ENCODE measurements at places on chromosomes 7 and 10.

- no peak overlapping the region for H3K27ac ChIP-seq
- no peak overlapping the region for H3K4me3 ChIP-seq
- no peaks in the 10 kb centered on the region for H3K27me3 ChIP-seq
Observed at GRCh38 chr7:111741811-111742240, 179.5 kb upstream of the IMMP2L start.

DNA sequence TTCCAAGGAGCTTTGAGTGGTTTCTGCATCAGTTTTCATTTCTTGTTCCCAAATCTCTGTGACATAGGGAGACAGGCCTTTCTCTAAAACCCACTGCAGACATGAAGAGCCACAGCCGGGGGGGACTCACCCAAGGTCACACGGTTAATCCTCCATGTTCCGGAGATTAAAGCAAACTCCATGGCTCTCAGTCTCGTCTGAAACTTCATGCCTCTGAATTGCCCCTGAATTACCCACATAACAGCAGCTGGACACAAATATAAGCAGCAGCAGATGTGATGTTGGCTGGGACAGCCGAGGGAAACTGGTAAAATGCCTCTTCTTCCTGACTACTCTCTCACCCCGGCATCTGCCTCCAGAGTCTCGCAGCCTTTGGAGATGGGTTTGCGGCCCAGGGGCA is 402.2 kb downstream of the DNAJB6 start:
- H3K27ac ChIP-seq, result no peak overlapping the region
- H3K27me3 ChIP-seq, result no peaks in the 10 kb centered on the region
- no peak for DNase-seq
- H3K4me1 ChIP-seq, result no peaks in the 10 kb centered on the region
- H3K36me3 ChIP-seq, result no peaks in the 10 kb centered on the region

DNA sequence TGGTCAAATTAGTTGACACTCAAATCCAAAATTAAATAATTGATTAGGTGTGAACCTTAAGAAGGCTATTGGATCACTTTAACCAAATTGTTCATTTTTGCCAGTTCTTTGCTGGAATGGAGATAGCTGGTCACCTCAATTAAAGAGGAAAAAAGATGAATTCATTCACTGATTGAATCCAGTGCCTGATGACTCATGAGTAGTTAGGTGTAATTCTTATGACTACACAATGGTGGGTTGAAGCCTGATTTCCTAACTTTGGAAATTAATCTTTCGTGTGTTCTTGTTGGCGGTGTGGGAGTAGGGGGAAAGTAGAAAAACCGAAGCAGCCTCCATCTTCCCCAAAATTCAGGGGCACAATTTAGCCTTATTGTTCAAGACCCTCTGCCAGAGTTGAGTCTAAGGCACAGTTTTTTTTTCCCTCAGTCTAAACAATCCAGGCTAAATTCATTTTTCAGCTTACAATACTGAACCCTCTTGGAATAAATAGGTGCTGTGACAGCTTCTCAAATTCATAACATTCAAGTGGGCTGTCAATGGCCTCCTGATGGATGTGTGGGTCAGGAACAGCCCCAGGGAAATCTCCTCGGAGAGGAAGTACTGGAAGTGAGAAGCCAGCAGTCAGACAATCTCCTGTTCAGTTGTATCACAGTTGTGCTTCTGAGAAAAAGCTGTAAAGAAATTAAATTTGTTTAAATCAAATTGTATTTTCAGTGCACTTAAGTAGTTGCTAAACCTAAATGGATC is 356.6 kb downstream of the BBS9 start:
- H3K4me1 ChIP-seq, result no peaks in the 10 kb centered on the region
- H3K27ac ChIP-seq, result no peak overlapping the region
- no peak for DNase-seq
- no peak overlapping the region for H3K4me3 ChIP-seq

DNA sequence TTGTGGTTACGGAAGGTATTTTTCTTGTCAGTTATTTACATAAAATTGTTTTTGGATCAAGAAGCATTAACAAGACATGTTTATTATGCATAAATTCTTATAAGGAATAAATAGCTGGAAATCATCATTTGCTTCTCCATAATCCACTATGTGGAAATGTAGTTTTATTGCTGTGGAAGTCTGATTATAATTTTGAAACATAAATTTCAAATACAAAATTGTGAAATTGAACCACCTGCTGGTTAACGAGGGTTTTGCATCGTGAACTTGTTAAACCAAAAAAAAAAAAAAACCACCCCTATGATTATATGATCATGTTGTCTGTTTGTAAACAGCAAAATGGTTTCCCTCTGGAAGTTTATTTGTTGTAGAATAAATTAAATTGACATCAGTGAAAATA is 25.9 kb downstream of the ABRAXAS2 start:
- H3K4me3 ChIP-seq, result no peak overlapping the region
- no peaks in the 10 kb centered on the region for H3K4me1 ChIP-seq
- DNase-seq, result no peak
- no peaks in the 10 kb centered on the region for H3K27me3 ChIP-seq

DNA sequence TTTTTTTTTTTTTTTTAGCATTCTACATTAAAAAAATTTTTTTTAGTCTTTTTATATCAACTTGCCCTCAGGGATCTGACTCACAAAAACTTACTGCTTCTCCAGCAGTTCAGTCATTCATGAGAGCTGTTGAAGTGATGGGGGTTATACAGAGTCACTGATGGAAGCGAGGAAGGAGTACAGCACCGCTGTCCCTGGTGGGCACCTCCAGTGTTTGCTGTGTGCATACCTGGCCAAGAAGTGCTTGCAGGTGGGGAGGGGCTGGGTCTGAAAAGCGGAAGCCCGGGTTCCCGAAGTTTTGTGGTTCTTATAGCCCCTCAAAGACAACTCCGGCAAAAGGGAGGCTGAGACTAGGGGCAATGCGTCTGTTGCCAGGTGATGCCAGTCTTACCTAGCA is 46.2 kb downstream of the MINDY4 start:
- DNase-seq, result no peak
- peaks cover 64% of the 10 kb centered on the region for H3K4me1 ChIP-seq
- H3K27ac ChIP-seq, result peak overlapping the region; percentile 84
- no peak overlapping the region for H3K4me3 ChIP-seq
- H3K27me3 ChIP-seq, result no peaks in the 10 kb centered on the region
- H3K36me3 ChIP-seq, result no peaks in the 10 kb centered on the region

DNA sequence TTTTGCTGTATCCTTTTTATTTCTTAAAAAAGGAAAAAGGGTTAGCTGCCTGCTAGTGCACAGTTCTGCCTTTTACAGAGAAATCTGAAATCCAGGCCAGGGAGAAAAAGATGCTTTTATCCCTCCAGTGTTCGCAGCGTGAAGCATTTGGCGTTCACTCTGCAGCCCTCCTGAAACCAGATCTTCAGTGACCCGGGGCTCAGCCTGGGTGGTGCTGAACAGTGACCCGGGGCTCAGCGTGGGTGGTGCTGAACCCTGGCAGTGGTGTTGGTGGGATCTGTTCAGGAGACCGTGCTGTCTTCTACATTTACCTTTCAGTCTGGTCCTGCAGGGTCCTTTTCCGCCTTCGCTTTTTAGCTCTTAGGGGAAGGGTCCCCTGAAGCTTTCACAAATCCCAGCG is 164.7 kb upstream of the KLF6 start:
- no peak for DNase-seq
- H3K36me3 ChIP-seq, result no peaks in the 10 kb centered on the region
- no peak overlapping the region for H3K27ac ChIP-seq
- H3K27me3 ChIP-seq, result no peaks in the 10 kb centered on the region

DNA sequence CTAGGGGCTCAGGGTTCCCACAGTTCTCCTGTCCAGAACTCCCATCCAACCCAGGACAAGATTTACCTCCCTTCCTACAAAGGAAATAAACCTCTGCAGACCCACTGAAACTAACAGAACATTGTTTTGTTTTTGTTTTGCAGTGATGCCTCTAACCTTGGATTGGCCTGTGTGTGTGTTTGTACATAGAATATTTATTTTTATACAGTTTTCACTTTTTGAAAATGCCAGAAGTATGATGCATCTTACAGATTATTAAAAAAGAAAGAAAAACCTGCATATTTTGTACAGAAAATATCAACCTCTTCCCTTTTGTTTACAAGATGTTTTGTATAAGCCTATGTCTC is 94.1 kb upstream of the MACROH2A2 start:
- no peak for DNase-seq
- no peak overlapping the region for H3K27ac ChIP-seq
- no peaks in the 10 kb centered on the region for H3K36me3 ChIP-seq
- no peak overlapping the region for H3K4me3 ChIP-seq

DNA sequence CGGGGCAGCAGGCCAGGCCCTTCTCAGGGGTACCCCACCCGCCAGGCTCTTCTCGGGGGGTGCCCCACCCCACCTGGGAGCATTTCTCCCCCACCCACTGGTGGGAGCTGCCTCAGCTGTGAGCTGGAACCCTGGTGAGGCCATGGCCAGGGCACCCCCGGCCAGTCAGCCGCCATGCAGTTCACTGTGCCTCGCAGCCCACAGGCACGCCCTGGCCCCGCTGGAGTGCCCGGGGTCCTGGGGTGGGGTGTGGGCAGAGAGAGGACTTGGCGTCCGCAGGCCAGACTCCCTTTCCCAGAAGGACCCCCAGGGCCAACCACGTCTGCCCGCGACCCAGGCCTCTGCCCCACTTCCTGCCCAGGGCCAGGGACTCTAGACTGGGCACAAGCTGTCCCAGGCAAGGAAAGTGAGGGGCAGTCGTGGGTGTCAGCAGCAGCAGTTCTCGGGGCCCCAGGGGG is 13.1 kb downstream of the DPYSL4 start:
- H3K27me3 ChIP-seq, result no peaks in the 10 kb centered on the region
- H3K36me3 ChIP-seq, result peaks cover 35% of the 10 kb centered on the region
- no peaks in the 10 kb centered on the region for H3K4me1 ChIP-seq
- no peak overlapping the region for H3K27ac ChIP-seq

GRCh38 chr7:55245271-55245723 is 119.8 kb upstream of the LANCL2 start:
- H3K4me3 ChIP-seq, result no peak overlapping the region
- DNase-seq, result no peak
- H3K27ac ChIP-seq, result no peak overlapping the region

DNA sequence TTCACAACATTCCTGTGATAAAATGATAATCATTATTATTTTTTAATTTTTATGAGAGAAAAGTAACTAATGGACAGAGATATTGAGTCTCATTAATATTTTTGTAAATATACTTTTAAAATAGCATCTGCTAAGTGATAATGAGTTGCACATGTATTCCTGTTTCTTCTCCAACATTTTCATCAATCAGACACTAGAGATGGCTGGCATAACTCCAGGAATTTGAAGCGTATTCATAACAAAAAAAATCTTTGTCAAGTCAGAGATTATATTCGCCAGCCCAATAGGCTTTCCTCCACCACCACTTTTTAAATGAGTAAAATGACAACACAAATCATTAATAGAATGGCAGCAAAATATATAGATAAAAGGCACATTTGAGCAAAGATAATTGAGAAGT is 524.0 kb upstream of the KCND2 start:
- no peak overlapping the region for H3K27ac ChIP-seq
- no peak for DNase-seq
- no peak overlapping the region for H3K4me3 ChIP-seq
- no peaks in the 10 kb centered on the region for H3K36me3 ChIP-seq
- no peaks in the 10 kb centered on the region for H3K27me3 ChIP-seq

DNA sequence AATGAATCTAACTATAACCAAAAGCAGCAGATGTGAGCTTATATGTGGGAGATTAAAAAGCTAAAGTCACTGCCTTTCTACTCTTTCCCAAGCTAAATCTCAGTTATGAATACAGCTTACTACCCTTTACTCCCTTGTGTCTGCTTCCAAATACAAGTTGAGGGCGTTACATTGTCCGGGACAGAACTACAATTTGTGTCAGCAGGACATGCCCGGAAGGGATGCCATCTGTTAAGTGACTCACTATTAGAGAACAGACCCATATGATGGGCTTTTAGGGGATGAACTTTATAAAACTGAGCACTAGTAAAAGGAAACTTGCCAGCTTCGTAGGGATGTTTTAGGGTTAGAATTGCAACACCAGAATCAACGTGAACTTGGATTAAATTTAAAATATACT is 299.7 kb upstream of the CSTF2T start:
- no peaks in the 10 kb centered on the region for H3K36me3 ChIP-seq
- H3K27ac ChIP-seq, result no peak overlapping the region
- H3K27me3 ChIP-seq, result no peaks in the 10 kb centered on the region
- no peak overlapping the region for H3K4me3 ChIP-seq
- DNase-seq, result no peak

GRCh38 chr10:5046410-5046809 is 42.8 kb upstream of the AKR1C2 start:
- no peaks in the 10 kb centered on the region for H3K27me3 ChIP-seq
- no peak for DNase-seq
- no peak overlapping the region for H3K4me3 ChIP-seq

- DNase-seq, result no peak
- H3K36me3 ChIP-seq, result no peaks in the 10 kb centered on the region
- peaks cover 20% of the 10 kb centered on the region for H3K27me3 ChIP-seq
- no peak overlapping the region for H3K4me3 ChIP-seq
Observed at GRCh38 chr10:70996549-70996948, 108.2 kb upstream of the PCBD1 start.

GRCh38 chr10:93458821-93459257 is 23.3 kb downstream of the MYOF start:
- no peaks in the 10 kb centered on the region for H3K36me3 ChIP-seq
- peak; percentile 59 for DNase-seq
- no peaks in the 10 kb centered on the region for H3K27me3 ChIP-seq
- H3K4me1 ChIP-seq, result peaks cover 53% of the 10 kb centered on the region
- H3K27ac ChIP-seq, result peak overlapping the region; percentile 69
- H3K4me3 ChIP-seq, result no peak overlapping the region

- H3K4me1 ChIP-seq, result peaks cover 4% of the 10 kb centered on the region
- no peaks in the 10 kb centered on the region for H3K27me3 ChIP-seq
- peak within 1 kb of the TSS; percentile 83 for H3K4me3 ChIP-seq
- peak within 1 kb of the TSS; percentile 87 for H3K27ac ChIP-seq
- peaks cover 13% of the 10 kb centered on the region for H3K36me3 ChIP-seq
Observed at GRCh38 chr7:79453558-79454360, at the start of gene MAGI2. Gene MAGI2, minus strand, starts transcription at chr7:79453667. Its CDS starts 347 bp downstream, at chr7:79453320.

DNA sequence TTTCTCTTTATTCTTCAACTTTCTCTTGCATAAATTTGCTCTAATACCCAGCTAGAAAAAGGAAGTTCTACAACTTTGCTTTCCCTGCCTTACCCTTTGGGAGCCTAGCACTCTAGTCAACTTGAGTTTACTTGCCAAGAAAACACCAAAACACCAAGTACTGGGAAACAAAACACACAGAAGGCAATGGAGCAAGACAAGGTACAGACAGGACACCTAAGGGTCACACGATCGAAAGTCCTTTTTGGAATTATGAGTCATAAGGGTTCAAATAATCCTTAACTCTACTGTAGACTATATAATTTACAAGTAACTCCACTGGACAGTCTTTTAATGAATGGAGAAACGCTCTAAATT is 42.6 kb upstream of the ANAPC16 start:
- H3K27me3 ChIP-seq, result no peaks in the 10 kb centered on the region
- no peaks in the 10 kb centered on the region for H3K36me3 ChIP-seq
- H3K27ac ChIP-seq, result peak overlapping the region; percentile 3
- peaks cover 46% of the 10 kb centered on the region for H3K4me1 ChIP-seq

GRCh38 chr10:60410970-60411369 is 21.3 kb upstream of the ANK3 start:
- no peaks in the 10 kb centered on the region for H3K36me3 ChIP-seq
- H3K27me3 ChIP-seq, result no peaks in the 10 kb centered on the region
- no peak overlapping the region for H3K27ac ChIP-seq
- no peak for DNase-seq
- H3K4me1 ChIP-seq, result no peaks in the 10 kb centered on the region

Measured in heart right ventricle (tissue), 16 donors.